ENCODE measurements at places on chromosomes 5 and 9.

DNA sequence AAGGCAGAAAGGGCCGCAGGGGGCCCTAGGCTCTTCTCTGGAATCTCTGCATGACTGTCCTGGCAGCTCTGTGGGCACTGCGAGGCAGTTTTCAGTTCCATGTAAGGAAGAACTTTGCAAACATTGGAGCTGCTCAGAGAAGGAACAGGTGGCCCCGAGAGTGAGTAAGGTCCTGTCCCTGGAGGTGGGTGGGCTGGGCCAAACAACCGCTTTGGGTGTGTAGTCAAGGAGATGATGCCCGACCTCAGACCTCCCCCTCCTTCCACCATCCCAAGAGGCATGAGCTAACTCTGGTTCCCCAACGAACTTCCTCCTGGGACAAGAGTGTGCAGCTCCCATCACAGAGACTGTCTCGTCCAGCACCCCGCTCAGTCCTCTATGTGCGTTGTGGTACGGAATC is 20.5 kb downstream of the CSF1R start:
- peak; percentile 95 for DNase-seq

- peak; percentile 12 for DNase-seq
Observed at GRCh38 chr5:153147891-153148623, 342.4 kb upstream of the GRIA1 start.

DNA sequence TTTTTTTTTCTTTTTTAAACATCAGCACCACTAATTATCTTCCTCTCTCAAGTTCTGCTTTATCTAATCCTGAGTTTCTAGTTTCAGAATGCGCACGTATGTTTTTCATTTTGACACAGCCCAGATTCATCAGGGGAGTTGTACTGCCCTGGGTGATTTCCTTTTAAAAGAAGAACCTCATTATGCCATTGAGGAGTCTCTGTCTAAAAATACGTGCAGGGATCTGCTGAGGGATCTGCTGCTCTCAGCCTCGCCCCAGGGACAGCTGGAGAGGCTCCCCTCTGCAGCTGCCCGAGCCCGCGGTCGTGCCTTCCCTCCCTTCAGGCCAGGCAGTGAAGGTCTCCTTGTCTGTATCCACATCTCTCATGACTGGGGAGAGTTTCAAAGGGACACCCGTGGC is 273.1 kb downstream of the ARHGEF28 start:
- peak; percentile 30 for DNase-seq

DNA sequence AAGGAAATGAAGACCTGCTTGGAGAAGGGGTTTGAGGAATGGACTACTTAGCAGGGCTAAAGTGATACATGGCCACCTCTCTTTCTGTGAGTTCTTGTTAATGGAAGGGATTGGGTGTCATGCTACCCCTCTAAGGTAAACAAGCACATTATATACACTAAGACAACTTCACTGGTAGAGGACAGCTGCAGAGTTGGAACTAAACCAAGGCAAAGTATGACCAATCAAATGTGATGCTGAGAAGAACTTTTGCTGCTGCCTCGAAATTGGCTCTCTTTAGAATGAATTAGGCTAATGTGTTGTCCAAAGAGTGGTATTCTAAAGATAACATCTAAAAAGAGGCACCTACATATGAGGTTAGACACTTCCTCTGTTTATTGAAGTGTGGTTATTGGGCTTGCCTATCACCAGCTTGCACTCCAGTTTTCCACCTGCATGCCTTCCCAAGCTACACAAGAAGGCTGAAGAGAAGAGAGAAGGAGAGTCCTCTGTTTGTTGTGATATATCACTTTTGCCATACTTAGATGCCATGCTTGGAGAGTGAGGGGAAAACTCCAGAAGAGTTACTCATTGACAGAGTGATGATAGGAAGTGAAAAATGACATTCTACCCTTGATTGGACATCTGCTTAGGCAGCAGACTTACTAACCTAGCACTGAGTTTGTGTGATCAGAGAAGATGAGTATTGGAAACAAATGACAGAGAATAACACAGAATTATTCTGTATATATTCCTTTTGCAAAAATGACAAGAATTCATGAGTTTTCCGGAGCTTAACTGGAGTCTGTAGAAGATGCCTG is 536.1 kb downstream of the ZNF608 start:
- DNase-seq = no peak

DNA sequence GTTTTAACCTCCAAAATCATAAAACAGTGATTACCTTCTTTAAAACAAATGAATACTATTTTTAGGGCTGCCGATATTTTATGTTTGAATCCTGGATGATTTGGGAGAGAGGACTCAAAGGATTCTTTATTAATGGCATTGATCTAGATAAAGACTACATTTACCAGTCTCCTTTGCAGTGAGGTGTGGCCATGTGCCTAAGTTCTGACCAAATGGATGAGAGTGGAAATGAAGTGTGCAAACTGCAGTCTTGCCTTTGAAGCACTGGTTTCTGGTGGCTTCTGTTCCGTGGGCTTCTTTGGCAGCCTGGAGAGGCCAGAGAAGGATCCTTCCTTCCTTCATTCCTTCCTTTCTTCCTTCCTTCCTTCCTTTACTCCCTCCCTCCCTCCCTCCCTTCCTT is 24.3 kb upstream of the GDA start:
- no peak for DNase-seq

- no peak for DNase-seq
Observed at GRCh38 chr9:131053896-131054295, 42.4 kb upstream of the AIF1L start.

DNA sequence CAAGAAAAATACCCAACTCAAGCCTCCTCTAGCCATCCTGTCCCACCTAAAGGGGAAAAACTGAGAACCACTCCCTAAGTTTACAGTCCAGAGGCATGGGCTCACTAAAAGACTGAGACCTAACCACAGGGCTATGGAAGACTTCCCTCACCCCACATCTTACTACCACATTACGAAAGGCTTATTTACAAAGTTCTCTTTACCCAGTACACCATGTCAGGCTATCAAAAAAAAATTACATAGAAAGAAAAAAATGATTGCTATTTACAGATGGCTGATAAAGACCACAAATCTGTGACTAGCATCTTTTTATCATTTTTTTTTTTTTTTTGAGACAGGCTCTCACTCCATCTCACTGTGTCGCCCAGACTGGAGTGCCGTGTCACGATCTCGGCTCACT is 69.7 kb upstream of the TNPO1 start:
- no peak for DNase-seq

- no peak for DNase-seq
Observed at GRCh38 chr9:113474360-113475028, 11.0 kb downstream of the RGS3 start.

DNA sequence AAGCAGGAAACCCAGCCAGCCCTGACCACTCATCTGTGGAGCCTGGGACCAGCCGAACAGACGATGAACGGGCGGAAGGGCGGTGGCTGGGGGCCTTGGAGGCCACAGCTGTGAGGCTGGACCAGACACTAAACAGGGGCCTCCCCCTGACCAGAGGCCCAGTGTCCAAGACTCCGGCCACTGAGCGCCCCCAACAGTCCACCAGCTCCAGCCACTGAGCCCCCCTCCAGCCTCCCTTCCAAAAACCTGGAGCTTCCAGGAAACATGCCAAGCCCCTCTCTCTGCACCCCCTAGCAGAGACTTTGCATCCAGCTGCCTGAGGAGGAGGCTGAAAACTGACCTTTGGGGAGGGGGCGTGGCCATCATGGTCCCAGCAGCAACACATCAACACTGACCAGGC is 23.2 kb downstream of the CNTFR start:
- DNase-seq = no peak

DNA sequence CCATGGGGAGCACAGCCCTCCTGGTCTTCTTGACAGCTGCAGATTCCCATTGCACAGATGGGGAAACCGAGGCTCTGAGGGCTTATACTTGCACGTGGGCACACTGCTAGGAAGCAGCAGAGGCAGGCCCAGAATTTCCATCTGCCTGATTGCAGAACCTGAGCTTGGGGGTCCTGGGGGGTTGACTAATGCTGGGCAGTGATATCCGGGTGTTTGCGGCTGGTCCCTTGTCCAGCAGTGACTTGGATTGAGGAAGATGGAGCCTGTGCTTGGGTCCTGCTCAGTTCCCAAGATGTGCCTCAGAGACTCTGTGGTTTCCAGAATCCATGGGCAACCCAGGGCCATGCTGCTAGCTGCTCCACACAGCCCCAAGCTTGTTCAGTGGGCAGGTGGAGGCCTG is 91.2 kb downstream of the PHF2 start:
- DNase-seq = no peak

DNA sequence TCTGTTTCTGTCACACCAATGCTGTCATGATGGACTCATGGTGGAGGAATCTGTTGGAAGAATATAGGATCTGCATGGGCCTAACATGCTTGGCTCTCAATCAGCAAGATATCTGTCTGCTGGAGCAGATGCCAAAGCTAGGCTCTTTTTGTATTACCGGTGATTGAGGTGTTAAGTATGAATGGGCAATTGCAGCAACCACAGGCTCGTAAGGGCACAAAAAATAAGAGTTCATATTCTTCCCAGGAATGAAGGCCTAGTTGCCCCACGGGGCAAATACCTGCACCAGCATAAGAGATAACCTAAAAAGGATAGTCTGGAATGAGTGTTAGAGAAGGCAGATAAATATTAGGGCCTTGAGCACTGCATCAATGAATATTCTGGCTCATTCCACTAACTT is 679.5 kb upstream of the COX7C start:
- DNase-seq = no peak

DNA sequence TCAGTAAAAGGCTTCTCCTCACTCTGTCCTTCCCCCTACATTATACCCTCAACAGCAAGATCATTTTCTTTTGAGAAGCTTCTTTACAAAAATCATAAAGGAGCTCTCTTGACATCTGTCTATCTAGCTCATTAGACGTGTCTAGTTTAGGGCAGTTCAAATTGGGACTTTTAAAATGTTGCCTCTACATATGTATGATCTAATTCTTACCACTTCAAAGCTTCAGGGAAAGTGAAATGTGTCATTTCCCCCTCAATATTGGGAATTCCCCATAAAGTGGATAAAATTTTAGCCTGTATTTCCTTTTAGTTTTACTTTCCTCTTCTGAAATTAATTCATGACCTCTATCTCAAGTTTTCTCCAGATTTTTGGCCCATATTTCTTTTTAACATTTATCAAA is 323.7 kb downstream of the ARRDC3 start:
- DNase-seq = peak; percentile 59

- DNase-seq = peak; percentile 49
Observed at GRCh38 chr5:138611678-138612218, 36.5 kb upstream of the HSPA9 start.

GRCh38 chr9:72898360-72898759 is 54.5 kb downstream of the ALDH1A1 start:
- no peak for DNase-seq

Measured in suppressor macrophage (primary cell).